ENCODE measurements at places on chromosomes 6 and 20.

DNA sequence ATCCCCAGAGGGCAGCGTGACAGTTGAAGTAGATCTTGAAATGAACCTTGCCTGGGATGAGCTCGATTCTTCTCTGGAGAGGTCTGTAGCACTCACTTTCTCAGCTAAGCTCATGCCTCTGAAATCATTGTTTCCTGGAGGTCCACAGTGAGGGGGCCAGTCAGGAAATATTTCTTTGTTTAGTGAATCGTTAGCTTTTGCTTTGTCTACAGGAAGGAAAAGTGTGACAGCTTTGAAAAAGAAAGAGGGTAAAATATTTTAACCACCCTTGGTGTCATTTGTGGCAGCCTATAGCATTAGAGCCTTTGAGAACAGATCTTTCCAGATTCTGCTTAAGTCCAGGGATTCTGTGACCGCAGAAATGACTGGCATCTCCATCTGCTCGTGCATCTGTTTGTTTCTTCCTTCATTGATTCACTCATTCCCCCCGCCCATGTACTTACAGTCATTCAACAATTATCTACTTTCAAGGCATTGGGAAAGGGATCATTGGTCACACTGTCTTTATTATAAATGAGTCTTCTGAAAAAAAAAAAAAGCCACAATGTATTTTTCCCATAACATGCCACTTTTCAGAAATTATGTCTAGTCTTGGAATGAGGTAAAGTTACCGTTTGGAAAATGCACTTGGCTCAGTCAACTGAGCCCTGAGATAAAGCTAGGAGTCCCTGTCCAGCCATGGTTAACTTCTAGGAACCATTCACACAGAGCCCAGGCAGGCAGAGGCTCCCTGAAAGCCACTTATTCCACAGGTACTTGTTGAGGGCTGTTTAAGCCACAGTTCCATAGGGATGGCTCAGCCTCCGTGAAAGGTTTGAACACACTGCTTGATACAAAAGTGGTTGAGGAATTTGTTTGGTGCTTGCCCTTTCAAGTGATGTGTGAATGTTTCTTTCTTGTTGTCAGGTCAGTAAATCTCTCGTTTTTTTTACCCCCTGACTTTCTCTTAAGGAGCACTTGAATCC, 86.0 kb downstream of the TIAM2 start:
- no peak for DNase-seq

DNA sequence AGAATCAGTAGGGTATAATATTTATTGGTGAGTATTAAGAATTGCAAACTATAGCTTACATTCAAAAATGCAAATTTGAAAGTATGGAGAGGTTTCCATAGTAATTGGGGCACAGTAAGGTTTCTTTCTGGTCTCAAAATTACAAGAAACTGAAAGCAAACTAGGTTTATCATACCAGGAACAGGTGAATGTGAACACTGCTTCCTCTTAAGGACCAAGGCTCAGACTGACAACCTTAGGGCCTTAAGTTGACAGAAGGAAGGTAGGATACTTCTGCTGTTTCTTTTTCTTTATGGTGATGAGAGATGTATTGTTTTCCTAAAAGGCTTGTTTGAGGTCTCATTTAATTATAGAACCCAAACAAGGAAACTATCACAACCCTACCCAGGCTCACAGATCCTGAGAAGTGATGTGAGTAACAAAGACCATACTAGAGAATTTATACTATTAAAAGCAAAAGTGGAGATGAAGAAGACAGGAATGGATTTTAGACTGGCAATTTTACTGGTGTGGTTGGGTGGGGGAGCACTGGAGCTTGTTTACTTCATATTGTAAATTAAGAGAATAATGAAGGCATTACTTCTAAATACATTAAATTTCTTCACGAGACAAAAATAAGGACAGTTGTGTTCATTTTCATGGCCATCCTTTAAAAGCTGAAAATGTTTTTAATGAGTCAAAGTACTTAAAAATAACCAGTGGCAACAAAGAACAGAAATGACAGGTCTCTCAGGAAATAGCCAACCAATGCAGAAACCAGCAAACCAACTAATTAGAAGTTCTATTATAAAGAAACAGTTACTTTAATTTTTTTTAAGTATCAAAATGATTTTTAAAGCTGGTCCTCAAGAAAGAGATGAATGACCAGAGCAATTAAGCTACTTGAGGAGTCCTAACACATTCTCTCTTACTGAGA, 21.3 kb downstream of the STAU1 start:
- no peak for DNase-seq

DNA sequence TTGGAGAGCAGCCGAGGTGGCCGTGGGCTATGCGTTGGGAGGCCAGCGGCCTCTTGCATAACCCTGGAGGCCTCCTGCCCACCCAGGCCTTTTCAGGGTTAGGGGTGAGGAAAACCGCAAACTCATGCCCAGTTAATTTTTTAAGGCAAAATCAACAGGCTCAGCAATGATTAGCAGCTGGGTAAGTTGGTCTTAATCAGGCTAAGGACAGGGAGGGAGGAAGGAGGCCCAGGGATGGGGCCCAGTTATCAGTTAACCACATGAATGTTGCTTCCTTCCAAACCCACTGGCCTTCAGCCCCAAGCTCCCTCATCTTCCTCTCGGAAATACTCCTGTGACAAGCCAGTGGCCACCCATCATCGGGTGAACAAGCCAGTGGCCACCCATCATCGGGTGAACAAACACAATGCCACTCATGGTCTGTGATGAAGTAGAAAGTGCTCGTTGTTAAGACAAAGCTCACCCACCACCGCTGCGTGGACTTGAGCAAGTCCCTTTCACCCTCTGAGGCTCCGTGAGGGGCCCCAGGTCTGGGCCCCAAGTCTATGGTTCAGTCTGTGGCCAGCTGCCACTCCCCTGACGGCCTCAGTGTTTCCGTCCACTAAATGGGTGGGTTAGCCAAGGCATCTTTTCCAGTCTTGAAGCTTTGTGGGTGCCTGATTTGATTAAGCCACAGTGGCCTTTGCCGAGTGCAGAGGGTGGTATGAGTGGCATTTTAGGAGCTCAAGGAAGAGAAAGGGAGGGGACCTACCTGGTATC, 39.4 kb downstream of the HNF4A start:
- no peak for DNase-seq

DNA sequence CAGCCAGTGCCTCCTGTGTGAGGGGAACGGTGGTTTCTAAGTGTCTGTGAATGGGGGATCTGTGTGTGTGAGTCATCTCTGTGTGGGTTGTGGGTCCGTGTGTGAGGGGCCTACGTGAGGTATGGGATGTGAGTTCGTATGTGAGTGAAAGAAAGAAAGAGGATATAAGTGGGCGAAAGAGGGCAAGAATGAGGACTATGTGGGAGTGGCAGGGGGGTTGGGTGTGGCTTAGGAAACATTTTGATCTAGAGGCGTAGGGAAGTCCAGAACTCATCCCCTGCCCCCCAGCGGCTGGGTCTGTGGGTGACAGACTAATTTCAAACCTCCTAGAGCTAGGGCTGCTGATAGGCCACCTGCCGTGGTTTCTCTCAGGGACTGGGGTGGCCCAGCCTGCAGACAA, 35.5 kb downstream of the DHX35 start:
- no peak for DNase-seq

DNA sequence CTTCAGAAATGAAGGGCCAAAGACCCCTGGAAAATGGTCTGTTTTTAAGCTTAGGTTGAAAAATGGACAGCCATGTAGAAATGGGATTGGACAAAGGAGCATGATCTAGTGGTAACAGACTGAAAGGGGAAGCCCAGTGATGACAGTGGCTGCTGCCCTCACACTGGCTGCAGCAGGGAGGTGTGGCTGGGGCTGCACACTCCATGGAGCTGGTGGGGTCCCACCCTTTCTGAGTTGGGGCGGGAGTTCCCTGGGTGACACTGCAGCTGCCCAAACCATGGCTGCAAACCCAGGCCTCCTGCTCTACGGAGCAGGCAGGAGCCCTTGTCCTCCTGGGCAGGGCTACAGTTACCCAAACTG, 8.5 kb upstream of the PACSIN1 start:
- DNase-seq = no peak

GRCh38 chr6:17817763-17818162, 111.0 kb upstream of the NUP153 start:
- DNase-seq = no peak

- DNase-seq = no peak
Measured at GRCh38 chr20:58330687-58331086, 21.2 kb downstream of the RAB22A start.

GRCh38 chr6:52964318-52964717, 30.8 kb downstream of the GSTA4 start:
- DNase-seq = no peak

Data from cerebellar cortex (tissue), 1 donor.